ENCODE measurements at places on chromosomes 2 and 18. TPM values are rescaled to one million over a fixed set of nuclear protein-coding genes. Genes with fewer than 3 reads are reported as not detected.

DNA sequence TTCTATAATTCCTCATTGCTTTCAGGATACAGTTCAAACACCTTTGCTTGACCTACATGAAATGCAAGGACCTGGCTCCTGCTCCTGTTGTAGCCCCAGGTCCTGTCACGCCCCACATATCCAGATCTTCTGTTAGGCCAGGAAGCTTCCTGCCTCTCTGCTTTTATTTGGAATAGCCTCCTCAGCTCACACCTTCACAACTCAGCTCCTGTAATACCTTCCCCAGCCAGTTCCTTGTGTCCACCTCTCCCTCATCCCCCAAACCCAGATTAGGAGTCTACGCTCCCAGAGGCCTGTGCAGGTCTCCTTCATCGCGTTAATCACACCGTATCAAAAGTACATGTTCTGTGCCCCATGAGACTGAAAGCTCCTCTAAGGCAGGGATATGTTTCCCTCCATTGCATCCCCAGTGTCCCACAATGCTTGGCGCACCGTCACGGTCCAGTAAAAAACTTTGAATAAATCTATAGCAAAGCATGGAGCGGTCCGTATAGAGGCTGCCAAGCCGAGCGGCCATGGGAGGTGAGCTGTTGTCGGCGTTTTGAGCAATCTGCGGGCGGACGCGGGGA lies 371 bp downstream of the MDH1B start:
- no peak for DNase-seq

DNA sequence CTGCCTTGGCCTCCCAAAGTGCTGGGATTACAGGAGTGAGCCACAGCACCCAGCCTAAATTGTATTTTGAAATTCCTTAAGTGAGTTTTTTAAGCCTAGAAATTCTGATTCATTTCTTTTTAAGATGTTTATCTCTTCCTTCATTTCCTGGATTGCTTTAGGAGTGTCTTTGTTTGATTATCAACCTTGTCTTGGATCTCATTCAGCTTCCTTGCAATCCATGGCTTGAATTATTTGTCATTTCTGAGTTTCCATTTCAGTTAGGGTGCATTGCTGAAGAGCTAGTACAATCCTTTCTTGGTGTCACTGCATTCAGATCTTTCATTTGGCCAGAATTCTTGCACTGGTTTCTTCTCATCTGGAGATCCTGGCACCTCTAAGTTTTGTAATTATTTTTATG lies 606.4 kb upstream of the ZNF804A start:
- DNase-seq, result no peak

GRCh38 chr2:114384441-114384840 lies 58.0 kb upstream of the DPP10 start:
- DNase-seq, result no peak

GRCh38 chr2:95174031-95174542 lies 8.5 kb downstream of the ZNF2 start:
- no peak for DNase-seq

- DNase-seq, result peak; percentile 22
Observed at GRCh38 chr2:7930800-7931635, 750.8 kb upstream of the ID2 start.

DNA sequence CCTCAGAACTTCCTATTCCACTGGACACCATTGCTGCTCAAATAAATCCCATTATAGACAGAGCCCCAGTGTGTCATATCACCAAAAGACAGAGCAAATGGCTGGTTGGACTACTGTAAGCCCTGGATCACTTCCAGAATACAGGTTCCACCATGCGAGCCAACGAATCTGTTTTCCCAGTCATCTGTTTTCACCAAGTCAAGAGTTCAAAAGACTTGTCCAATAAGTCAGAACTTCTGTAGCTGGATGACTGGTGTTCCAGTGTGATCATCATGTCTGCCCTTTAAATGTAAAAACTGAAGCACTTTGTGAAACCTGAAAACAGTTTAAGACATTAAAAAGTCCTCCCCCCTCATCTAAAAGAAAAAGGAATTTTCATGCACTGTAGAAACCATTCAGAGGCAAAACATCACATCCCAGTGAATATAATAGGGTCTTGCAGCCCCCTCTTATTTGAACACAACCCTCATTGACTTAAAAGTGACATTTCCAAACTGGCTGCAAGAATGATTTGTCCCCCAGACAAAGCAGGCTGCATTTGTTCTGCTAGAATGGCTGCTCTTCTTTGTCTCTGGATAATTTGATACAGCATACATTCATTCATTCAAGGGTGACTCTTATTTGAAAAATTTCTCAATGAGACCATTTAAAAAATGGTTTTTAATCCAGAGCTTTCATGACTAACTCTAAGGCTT lies 64.6 kb upstream of the TANC1 start:
- DNase-seq, result no peak

DNA sequence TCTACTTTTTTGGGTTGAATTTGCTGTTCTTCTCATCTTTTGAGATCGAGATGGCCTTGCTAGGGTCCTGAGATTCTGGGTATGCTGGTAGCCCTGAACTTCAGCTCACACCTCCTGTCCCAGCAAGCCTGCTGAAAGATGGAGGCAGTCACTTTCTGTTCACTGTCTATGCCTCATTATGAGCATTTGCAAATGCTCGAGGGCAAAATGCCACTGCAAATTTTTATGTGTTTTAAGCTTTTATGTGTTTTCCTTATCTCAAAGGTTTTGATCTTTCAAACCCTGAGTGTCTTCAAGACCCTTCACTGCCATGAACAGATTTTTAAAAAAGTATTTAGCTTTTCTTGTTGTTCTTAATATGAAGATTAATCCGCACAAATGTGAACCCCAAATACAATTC lies 766.7 kb upstream of the HS6ST1 start:
- DNase-seq, result no peak

DNA sequence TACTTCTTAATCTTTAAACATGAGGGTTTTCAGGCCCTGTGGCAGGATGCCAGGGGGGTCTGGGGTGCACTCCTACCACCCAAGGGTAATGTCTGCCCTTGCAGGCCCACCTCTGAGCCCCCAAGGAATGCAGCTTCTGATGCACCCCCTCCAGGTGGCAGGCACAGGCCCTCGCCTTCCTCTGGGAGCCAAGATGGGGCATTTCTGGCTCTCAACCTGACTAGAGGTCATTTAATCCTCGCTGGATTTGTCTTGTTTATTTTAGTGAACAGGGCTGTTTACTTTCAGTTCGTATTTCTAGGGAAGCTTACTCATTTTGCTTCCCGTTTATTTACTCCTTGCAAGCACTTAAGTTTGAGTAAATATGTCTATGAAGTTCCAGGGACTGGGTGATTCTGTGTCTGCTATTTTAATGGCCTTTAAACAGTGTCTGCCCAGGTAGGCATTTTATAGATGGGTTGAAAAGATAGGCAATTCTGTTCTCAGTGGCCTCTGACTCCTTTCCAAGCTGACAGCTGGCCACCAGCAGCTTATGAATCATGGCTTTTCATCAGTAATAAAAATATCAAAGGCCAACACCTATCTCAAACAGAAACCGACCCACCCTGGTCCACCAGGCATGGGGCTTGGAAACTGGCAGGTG lies 11.1 kb upstream of the DNPEP start:
- no peak for DNase-seq

- no peak for DNase-seq
Observed at GRCh38 chr2:187542123-187542522, 12.1 kb downstream of the TFPI start.

DNA sequence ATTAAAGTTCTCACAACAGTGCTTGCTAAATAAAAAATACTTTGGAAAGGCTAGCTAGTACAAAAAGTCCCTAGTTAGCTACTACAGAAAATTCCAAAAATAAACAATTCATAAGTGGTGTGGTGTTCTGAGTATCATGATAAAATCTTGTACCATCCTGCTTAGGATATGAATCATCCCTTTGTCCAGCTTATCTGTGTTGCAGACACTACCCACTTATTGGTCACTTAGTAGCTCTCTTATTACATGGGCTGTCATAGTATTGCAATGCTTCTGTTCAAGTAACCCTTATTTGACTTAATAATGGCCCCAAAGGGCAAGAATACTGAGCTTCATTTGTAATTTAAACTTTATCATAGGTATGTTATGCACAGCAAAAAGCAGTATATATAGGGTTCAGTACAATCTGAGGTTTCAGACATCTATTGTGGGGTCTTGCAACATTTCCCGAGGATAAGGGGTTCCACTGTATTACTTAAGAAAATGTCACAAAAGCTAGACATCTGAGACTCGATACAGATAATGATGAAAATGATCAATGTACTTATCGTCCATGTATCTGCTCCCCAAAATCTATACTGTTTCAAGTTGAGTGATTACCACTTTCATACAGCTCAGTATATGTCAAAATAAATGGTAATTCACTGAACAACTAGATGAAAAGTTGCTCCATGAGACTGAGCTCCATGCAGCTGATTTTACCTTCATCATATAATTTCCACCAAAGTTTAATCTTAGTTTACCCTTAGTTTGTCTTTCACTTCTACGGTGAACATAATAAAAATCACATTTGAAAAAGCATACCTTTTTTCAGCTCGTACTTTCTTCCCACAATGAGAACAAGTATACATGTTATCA lies 93.8 kb downstream of the C2orf74 start:
- DNase-seq, result no peak

DNA sequence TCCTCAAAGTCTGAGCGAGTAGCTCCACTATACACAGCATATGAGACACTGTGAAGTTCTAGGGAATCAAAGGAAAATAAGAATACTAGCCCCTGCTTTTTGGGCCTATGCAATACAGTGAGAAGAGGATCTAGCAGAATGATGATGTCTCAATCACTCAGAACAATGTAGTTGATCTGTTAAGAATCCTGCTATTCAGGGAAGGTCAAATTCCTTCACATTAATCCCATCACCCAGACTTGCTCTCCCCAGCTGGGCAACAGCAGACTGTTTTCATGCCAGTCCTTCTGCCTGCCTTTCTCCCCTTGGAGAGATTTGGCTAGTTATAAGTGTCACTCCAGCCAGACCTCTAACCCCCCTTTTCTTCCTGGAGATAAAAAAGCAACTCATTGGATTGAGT lies 230.0 kb upstream of the EPHA4 start:
- no peak for DNase-seq

DNA sequence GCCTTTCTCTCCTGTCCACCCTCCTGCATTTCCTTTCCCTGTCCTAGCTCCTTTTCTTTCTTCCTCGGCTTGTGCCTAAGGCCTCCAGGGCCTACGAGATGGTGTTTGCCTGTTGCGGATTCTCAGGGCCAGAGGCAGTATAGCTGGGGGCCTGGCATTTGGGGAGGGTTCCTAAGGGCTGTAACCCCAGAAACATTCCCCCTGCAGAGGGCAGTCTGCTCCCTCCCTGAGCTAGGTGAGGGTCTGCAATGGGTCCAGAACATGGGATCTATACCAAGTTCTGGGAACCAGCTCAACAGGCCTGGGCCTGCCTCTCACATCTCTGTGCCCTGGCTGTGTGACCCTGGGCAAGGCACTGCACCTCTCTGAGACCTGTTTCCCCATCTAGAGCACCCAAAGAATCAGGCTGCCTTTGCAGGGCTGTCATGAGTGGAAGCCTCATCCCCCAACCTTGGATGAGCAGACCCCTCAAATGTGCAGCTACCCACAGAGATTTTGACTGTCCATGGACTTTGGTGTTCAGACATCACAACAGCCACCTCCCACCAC lies 97.5 kb downstream of the GLI2 start:
- DNase-seq, result no peak

DNA sequence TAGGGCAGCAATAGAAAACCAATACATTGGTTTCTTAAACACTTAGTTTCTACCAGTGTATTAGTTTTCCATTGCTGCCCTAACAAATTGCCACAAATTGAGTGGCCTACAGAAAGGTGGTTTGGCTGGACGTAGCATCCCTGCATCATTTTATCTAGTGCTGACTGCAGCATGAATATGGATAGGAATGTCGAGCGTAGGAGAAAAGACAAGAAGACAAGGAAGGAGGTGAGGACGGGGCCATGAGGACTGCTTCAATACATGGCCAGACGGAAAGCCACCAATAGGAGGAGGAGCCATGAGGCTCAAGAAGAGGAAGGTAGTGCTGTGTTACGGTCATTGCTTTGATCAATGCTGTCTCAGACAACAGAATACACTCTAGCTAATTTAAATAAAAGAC lies 154.5 kb upstream of the NDUFV2 start:
- no peak for DNase-seq

GRCh38 chr2:240023792-240024191 lies 1.4 kb downstream of the NDUFA10 start:
- DNase-seq, result no peak

Gene UPP2
- not detected for total RNA-seq

Gene PUS10
- total RNA-seq, result 13.4 TPM

Gene SFTPB
- not detected for total RNA-seq

Gene VIL1
- not detected for total RNA-seq

Gene KATNAL2
- 0.88 TPM for total RNA-seq

Gene HOXD9
- not detected for total RNA-seq
